ENCODE measurements at places on chromosomes 3 and 15.
A peak's percentile ranks its signal among the peaks of the same experiment; 100 is the strongest.

GRCh38 chr15:74406992-74407705, 26.6 kb downstream of the SEMA7A start:
- peak; percentile 94 for DNase-seq

- no peak for DNase-seq
Measured at GRCh38 chr15:69825941-69826818, 271.5 kb downstream of the TLE3 start.

DNA sequence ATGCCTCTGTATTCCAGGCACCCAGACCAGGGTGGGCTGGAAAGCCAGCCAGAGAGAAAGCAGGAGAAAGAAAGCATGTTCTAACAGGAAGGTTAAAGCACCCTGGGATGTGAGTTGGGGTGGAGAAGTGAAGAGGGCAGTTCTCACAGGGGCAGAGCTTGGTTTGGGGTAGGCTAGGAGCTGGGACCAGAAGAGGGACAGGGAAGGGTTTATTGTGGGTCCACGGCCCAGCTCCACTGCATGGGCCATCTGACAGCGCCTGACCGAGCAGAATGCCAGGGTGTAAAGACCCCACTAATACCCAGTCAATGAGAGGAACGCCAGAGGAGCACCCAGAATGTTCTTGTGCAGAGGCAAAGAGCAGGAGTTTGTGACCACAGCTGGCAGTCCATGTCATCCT, 27.1 kb upstream of the MAGEF1 start:
- DNase-seq, result no peak

DNA sequence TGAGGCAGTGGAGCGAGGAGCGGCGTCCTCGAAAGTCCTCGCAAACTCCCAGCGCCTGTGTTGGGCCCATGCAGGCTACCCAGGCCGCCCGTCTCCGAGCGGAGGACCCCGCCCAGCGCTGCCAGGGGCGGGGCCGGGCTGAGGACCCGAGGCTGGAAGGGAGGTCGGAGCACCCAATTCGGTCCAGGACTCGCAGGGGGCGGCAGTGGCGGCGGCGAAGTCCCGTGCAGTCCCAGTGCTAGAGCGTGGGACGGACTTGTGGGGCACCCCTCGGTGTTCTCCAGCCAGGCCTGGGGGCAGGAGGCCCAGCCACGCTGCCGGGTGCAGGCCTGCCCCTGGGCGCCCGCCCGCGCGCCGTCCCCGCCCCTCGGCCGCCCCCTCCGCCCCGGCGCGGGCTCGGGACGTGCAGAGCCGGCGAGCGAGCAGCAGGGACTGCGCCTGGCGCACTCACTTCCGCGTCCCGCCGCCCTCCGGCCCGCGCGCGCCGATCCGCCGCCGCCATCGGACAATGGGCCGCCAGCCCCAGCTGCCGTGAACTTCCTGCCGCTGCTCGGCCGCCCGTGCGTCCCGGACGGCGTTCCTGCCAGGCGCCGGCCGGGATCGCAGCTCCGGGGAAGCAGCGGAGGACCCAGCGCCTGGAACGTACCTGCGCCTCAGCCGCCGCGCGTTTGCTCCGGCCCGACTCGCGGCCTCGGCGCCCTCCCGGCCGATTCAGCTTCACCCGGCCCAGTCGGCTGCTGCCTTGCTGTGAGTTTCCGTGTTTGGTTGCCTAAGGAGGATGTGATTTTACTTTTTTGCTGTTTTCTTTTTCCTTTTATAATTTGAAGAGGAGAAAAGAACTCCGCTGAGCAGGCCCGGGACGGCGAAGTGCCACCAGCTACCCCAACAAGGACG, 596 bp upstream of the LIMD1 start:
- peak; percentile 64 for DNase-seq

DNA sequence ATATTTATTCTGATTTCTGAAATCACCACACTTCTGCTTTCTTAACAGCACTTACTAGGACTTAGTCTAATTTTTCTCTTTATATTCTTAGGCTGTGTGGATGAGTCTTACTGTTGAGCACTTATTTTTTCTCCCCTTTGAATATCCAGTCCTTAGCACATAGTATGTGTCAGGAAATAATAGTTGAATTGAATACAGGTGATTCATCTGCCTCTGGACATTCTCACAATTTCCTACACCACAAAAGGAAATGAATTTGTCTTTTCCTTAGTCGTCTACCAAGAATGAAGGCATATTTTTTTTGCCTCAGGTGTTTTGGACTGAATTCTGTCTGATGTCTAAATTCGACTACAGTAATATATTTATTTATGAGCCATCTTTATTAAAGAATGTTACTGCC, 204.2 kb downstream of the GHSR start:
- peak; percentile 57 for DNase-seq

DNA sequence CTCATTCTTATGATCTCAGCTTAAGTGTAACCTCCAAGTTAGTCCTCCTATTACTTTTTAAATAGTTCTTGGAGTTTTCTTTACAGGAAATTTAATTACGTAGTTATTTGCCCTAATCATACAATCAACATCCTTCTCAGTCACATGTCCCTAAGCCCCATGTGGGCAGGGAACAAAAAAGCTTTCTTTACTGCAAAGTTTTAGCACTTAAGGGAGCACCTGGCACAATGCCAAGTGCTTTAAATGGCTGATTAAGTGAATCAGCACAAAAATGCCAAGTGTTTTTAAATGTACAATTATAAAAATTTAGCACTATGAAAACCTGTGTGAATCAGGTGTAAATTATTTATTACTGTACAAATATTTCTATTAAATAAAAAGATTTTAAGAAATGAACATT, 445.3 kb downstream of the C3orf38 start:
- peak; percentile 0 for DNase-seq

DNA sequence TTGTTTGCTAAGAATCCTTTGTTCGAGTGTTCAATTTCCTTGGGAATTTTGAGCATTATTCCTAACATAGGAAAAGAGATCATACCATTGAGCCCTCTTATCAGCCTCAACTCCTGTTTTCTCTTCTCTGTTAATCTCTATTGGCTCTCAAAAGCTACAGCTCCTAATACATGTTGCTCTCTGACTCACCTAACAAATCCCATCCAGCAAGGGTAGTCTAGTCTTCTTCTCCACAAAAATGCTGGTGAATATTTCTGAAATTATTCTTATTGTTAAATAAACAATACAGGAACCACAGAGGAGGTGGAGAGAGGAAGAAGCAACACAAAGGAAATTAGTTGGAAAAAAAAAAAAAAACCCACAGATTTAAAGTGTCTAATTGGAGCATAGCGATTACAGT, 325.8 kb upstream of the NAALADL2 start:
- DNase-seq, result peak; percentile 54

DNA sequence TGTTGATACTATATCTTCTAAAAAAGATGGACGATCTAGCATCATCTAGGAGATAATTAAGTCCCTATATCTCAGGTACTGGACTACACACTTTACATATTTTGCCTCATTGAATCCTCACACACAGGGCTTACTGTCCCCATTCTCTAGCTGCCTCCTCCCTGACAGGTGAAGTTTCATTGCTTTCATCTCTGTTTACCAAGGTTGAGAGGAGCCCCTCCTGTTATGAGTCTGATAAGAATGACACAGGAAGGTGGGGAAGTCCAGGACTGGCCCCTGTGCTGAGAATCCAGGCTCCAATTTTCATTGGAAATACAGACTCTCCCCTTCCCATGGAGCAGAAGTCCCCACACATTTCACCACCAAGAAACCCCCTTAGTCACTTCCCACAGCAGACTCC, 105.2 kb downstream of the XXYLT1 start:
- DNase-seq, result no peak

DNA sequence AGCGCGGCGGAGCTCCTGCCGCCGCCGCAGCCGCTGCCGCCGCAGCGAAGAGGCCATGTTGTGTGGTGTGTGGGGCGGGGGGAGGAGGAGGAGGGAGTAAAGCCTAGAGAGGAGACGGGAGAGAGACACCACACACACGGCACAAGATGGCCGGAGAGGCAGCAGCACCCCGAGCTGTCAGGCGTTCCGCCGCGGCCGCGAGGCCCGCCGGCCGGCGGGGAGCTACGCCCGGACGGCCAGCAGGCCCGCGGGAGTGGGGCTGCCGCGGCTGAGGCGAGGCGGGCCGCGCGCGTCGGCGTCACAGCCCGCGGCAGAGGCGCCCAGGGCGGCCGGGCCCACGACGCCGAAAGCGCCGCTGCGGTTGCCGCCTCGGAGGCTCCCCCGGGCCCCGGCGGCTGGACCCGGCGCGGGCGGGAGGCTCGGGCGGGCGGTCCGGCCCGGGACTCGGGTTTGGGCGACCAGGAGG, 17.4 kb upstream of the CHD2 start:
- no peak for DNase-seq

GRCh38 chr15:84961114-84961452, 20.6 kb upstream of the PDE8A start:
- peak; percentile 32 for DNase-seq

- no peak for DNase-seq
Measured at GRCh38 chr3:151421938-151422337, 37.4 kb upstream of the P2RY12 start.

GRCh38 chr3:123656691-123657090, 71.8 kb upstream of the HACD2 start:
- DNase-seq, result no peak

DNA sequence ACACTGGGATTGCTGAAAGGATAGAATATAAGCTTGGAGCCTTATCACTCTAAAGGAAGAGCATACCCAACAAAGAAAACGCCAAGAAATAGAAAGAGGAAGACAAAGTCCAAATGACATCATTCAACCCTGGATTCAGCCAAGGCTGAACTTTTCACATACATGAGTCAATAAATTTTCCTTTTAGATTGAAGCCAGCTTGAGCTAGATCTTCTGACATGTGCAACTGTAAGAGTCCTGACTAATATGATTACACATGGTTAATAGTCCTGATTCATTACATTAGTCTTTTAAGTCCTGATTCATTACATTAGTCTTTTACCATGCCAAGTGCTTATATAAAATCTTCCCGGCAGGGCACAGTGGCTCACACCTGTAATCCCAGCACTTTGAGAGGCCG, 13.6 kb upstream of the DENND6A start:
- DNase-seq, result peak; percentile 96

- DNase-seq, result no peak
Measured at GRCh38 chr15:27065151-27065550, 94.2 kb downstream of the GABRG3 start.

GRCh38 chr3:4940985-4941384, 38.3 kb upstream of the BHLHE40 start:
- no peak for DNase-seq

DNA sequence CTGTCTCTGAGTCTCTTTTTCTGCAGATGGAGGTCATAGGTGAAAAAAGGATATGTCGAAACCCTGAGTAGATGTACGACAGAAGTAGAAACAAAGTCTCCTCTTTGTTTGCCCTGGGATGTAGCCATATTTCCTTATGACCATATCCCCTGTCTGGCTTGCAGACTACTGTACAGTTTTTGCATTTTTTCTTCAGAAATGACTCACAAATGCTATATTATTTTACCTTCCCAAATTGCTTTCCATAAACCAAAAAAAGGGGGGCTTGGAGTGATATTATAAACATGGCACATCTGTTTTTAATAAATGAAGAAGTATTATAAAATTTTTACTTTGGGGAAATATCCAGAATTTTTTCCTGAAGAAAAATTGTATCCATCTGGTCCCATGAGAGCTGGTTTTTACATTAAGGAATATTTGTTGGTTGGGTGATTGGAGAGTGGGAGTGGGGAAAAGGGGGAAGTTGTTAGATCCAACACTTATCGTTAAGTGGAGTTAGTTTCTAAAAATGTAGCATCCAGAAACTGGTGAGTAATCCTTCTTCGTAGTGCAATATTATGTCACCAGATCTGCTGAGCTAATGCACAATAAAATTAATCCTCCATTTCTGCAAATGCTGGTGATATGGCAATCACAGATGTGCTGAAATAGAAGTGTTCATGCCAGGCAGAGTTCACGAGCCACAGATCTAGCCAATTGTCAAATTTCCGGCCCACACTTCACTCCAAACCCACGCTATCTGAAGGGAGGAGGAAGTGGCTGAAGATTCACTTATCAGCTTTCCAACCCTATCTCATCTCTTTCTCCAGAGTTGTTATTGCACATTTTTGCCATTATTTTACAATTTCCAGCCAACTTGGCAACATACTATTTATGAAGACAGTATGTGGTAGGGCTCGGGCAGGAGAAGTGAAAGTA, 313.6 kb upstream of the ATP11B start:
- DNase-seq, result no peak

GRCh38 chr15:61759639-61760038, 300.6 kb downstream of the VPS13C start:
- no peak for DNase-seq

DNA sequence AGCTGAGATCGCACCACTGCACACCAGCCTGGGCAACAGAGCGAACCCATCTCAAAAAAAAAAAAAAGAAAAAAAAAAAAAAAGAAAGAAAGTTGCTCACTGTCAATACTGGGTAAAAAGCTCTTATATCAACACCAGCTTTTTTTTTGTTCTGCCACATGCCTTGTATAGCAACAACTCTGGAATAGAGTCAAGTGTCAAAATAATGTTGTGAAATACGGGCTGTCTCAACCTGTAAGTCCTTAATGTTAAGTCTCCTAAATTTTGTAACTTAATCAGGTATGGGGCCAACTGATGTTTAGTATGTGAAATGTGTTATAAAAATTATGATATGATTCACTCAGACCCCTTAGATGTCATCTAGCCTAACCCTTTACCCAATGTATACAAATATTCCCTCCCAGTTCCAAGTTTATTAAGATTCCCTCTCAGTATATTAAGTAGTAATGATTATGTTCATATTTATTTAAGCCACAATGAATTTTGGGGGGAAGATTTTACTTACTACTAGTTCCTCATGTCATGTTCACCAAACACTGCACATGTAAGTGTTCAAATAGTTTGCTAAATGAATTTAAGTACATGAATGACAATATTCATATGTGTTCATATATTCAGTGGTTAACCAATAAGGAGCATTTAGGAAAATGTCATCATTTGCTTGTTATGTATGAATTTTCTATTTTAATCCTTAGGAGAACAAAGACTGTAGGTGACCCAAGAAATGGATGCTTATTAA, 52.2 kb downstream of the GPR160 start:
- no peak for DNase-seq

DNA sequence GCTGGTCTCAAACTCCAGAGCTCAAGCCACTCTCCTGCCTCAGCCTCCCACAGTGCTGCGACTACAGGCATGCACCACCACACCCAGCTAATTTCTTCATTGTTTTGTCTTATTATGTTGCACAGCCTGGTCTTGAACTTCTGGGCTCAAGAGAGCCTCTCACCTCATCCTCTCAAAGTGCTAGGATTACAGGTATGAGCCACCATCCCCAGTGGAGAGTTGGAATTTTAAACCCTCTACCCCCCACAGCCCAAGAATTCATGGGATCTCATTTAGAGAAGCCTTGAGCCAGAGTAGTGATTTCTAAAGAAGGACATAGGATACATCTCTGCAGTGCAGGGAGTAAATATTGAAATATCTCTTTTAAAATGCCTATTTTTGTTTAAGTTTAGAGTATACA, 221.1 kb downstream of the CACNA2D3 start:
- DNase-seq, result no peak

- DNase-seq, result no peak
Measured at GRCh38 chr15:57477736-57478522, 101.6 kb downstream of the CGNL1 start.

- no peak for DNase-seq
Measured at GRCh38 chr15:22945071-22945470, 35.1 kb downstream of the CYFIP1 start.

DNA sequence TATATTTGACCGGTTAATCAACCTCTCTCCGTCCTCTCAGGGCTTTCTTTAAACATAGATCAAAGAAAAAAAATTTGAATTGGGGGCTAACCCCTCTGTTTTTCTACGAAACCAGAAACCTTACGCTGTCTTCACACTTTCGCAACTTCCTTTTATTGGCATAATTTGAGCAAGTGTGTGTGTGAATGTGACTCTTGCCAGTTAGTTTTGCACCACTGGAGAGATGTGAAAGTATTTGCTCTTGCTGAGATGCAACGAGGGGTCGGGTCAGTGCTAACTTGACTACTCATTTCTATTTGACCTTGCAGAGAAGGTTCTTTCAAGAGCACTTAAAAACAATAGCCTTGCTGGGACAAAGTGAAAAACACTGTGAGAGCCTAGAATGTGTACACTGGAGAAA, 81.2 kb downstream of the FAM43A start:
- DNase-seq, result no peak

All from fibroblast of mammary gland (primary cell).